ENCODE measurements at places on chromosomes 3 and 15.

- DNase-seq, result no peak
Observed at GRCh38 chr15:77533578-77534430, 98.9 kb downstream of the LINGO1 start.

DNA sequence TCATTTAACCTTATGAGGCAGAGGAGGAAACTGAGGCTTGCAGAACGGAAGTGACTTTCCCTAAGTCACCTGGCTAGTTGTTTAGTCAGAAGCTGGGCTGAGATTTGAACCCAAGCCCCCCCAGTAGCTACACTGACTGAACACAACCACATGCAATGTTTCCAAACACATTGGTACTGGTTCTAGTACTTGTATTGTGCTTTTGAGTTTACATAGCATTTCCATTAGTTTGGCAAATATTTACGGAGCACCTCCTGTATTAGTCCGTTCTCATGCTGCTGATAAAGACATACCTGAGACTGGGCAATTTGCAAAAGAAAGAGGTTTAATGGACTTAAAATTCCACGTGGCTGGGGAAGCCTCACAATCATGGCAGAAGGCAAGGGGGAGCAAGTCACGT is 56.3 kb upstream of the ITGA11 start:
- no peak for DNase-seq

GRCh38 chr3:150106740-150107428 is 136.2 kb upstream of the PFN2 start:
- DNase-seq, result no peak

DNA sequence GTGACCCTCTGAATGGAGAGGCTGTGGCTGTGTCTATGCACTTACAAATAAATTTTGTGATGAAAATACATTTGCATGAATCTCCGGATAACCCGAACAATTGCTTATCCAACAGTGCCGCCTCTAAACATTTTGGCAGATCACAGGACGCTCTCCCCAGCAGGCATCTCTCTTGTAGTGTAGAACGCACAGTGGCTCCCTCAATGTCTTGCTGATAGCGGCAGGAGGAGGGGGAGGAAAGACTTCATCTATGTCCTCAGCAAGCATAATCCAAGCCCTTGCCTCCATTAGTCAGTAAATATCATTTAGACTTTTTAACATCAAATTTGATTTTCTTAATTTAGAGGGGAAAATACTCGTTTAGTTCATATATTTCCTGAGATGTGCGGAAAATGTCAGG is 318.1 kb upstream of the IGF1R start:
- no peak for DNase-seq

DNA sequence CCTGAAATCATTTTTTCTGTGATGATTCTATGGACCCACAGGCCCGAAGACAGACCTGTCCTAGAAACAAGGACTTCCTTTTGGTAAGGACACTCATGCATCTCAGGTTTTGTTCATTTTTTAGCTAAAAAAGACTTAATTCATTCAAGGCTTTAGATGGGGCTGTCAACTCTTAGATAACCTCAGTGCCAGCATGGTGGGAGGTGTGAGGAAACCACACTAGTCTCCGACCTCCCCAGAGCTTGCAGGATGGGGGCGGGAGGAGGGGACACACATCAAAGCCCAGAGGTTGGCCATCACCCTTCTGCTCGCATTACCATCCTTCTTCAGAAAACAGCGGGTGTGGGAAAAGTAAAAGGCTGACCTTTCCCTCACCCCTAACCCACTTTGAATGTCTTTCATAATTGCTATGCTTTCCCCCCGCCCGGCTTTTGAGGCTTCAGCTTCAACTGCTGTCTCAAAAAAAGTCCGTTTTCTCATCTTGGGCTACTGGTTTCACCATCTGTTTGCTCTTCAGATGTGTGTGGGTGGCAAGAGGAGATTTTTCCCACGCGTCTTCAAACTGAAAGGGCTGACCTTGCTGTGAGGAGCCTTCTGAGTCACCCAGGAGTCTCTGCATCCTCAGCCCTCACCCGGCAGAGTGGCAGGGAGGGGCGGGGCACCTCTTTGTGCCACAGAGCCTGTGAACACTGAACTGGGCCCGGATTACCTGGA is 27.6 kb upstream of the CXCR6 start:
- DNase-seq, result no peak

- no peak for DNase-seq
Observed at GRCh38 chr3:69490971-69491370, 105.1 kb upstream of the FRMD4B start.

GRCh38 chr3:159825216-159825854 is 163.3 kb upstream of the IL12A start:
- DNase-seq, result no peak

- no peak for DNase-seq
Observed at GRCh38 chr3:52055537-52056351, 627 bp downstream of the DUSP7 start.

- DNase-seq, result no peak
Observed at GRCh38 chr15:66456211-66456610, 41.4 kb downstream of the SNAPC5 start.

- no peak for DNase-seq
Observed at GRCh38 chr3:16890597-16891333, 6.0 kb downstream of the PLCL2 start.

DNA sequence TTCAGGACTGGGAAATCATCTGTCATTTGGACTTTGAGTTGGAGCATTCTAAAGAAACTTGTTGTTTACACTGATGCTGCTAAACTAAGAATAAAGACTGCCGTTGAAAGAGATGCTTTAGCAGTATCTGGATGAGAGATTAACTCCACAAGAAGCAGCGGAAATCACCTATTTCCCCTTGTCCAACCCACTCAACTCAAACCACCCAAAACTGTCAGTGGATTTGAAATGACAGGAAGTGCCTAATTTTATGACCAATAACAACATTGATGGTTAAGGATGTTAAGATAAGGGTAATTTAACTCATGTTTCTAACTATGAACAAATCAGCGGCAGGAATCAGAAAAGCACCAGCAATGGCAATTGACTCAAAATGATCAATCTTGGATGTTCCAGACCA is 110.8 kb upstream of the NR2F2 start:
- DNase-seq, result no peak

GRCh38 chr15:31245135-31245689 is 81.4 kb upstream of the KLF13 start:
- DNase-seq, result peak; percentile 55

DNA sequence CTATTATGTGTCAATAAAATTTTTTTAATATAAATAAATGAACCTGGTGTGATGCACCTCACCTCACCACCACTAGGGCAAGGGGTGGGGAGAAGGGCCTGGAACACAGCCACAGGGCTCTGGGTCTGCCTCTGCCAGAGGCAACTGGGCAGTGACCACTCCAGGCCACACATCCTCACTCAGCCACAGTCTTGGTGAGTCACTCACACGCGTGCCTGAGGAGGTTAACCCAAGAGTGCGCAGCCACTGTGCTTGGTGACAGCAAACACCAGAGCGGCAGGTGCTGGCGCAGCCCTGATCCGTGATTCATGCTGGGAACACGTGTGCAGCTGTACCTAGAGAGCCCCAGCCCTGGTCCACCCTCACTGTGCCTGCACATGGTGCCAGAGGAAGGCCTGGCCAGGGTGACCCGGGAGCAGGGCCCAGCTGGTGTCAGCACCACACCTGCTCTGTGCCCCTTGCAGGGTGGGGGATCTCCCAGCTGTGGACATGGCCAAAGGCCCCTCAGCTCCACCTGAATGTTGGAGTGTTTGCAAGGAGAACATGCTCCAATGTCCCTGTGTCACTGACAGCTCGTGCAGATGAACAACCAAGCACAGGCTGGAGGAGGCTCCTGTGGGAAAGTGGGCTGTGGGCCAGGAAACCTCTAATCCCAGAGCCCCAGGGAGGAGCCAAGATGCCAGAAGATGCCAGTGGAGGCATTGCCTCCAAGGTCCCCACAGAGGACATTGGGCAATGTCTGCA is 2.1 kb downstream of the SLC41A3 start:
- DNase-seq, result no peak

GRCh38 chr3:195537995-195538394 is 5.1 kb downstream of the PPP1R2 start:
- no peak for DNase-seq

DNA sequence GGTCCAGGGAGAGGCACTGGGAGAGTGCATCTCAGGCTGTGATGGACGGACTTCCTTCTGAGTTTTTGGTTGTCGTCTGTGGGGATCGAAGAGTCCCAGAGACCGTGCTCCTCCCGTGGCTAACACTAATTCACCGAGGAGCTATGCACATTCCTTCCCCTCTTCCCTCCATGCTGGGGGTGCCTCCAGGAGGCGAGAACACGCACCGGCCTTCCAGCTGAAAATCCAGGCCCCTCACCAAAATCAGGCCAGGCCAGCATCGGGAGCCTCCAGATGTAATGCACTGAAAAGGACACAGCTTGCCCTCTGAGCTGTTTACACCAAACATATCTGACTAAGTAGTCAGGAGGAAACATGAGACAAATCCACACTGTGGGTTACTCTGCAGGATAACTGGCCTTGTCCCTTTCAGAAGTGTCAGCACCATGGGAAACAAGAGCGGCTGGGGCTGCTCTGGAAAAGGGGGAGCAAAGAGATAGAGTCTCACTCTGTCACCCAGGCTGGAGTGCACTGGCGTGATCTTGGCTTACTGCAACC is 5.5 kb downstream of the RNU5B-1 start:
- DNase-seq, result no peak

DNA sequence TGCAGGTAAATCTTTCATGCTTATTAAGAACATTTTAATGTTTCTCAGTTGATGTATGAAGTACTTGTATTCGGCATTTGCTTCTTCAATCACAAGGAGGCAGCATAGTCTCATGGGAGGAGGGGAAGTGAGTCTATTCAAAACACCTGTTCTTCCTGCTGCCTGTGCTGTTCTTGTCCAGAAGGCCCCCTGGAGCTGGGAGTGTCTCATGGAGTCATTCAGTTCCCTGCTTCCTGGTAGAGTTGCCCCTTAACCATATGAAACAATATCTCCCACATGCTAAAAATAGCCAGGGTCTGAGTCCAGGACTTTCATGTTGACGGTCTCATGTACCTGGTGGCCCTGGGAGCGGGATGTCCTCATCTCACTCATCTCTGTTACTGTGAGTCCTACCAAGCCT is 15.5 kb upstream of the PPP1R2 start:
- DNase-seq, result no peak

- peak; percentile 31 for DNase-seq
Observed at GRCh38 chr15:89498574-89498906, 2.2 kb upstream of the RHCG start.

DNA sequence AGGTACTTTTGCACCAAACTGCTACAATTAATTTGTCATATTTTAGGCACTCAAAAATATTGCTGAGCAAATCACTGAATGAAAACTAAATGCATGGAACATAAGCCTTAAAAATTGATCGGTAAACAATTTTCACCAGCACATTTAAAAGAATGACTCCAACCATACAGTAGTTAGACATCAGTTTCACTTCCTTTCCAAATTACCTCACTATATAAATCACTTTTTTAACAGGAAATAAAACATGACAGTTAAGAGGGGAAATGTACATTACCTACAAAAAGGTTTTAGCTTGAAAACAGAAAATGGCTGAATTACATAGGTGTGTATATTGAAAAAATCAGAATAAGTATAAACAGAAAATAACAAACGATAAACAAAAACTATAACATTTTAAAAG is 108.4 kb downstream of the SERPINI1 start:
- DNase-seq, result no peak

DNA sequence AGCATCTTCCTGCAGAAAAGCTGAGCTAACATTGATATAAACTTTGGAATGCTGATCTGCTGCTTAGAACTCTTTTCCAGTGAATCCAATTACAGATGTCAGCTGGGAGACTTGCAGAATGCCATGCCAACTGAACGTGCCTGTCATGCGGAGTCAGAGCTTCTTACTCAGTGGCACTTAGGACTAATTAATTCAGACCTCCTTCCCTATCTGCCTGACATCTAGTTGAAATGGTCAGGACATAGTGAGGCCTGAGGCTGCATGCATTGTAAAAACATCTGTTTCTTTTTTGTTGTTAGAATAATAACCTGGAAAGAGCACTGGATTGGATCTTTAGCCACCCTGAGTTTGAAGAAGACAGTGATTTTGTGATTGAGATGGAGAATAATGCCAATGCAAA is 112.6 kb downstream of the USP13 start:
- DNase-seq, result no peak

GRCh38 chr3:158766364-158766763 is 34.1 kb upstream of the RARRES1 start:
- DNase-seq, result no peak

DNA sequence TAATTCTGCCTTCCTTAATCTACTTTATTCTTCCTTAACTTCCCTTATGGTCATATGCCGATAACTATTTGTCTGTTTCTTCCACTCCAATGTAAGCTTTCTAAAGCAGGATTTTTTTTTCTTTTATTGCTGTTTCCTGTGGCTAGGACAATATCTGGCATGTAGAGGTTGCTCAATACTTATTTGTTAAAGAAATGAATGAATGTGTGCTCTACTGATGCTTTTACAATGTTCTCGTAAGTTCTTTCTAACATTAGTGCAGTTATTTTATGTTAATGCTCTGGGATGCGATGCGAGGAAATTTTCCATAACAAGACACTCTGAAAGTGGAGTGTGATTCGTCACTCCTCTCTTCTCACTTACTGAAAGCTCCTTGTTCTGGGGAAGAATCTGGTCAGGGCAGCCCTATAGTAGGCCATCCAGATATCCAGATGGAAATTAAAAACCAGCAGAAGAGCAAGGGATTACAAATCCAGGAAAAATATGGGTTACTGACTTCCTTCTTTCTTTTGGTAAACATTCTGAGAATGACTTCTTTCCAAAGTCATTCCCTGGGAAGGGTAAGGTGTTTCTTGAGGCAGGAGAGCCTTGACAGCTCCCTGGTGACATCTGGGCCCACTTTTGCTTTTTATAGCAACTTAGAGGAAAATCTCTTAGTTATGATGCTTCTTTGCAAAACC is 420.4 kb downstream of the PDCD6IP start:
- DNase-seq, result no peak

GRCh38 chr15:60399931-60400330 is 2.1 kb upstream of the ANXA2 start:
- no peak for DNase-seq

- DNase-seq, result no peak
Observed at GRCh38 chr3:151873398-151873797, at the start of gene SUCNR1. Gene SUCNR1, plus strand, starts transcription at chr3:151873643. Its CDS starts 6,250 bp downstream, at chr3:151879893.

GRCh38 chr3:171446801-171447578 is 13.2 kb downstream of the TNIK start:
- no peak for DNase-seq

DNA sequence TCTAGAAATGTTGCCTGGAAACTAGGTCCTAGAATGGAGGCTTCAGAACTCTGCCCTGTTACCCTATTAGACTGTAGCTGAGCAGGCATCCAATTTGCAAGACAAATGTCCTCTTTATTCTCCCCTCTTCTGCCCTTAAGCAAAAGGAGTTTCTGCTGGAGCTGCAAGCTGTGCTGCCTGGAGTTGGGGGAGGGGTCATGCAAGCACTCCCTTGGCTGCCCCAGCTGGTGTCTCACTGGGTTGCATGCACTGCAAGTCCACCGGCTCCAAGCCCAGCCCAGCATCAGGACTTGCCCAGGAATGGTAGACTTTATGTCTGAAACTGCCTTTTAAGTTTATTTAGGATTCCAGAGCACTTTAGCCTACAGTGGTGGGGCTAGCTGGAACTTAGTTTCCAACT is 15.7 kb upstream of the RBP2 start:
- DNase-seq, result no peak

Measured in coronary artery (tissue), 2 donors.